GDM1 (cell line): ENCODE measurements at places on chromosomes 3 and 15.
A peak's percentile ranks its signal among the peaks of the same experiment; 100 is the strongest.

DNA sequence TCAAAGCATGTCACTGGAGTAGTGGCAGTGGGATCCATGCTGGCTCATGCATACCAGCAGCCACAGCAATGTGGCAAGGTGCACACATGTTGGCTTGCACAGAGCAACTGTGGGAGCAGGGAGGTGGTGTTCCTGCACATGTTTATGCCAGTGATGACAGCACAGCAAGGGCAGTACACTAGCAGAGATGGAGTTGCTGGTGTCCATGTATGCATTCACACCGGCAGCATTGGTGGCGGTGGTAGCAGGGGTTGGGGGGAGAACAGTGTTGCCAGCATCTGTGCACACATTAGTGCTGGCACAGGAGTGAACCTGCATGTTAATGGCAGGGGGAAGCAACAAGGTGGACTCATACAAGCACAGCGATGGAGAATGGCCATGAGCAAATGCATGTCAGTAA lies 202.0 kb upstream of the KCNMB2 start:
- DNase-seq, result no peak

GRCh38 chr3:131491775-131492174 lies 11.0 kb downstream of the MRPL3 start:
- no peak for DNase-seq

DNA sequence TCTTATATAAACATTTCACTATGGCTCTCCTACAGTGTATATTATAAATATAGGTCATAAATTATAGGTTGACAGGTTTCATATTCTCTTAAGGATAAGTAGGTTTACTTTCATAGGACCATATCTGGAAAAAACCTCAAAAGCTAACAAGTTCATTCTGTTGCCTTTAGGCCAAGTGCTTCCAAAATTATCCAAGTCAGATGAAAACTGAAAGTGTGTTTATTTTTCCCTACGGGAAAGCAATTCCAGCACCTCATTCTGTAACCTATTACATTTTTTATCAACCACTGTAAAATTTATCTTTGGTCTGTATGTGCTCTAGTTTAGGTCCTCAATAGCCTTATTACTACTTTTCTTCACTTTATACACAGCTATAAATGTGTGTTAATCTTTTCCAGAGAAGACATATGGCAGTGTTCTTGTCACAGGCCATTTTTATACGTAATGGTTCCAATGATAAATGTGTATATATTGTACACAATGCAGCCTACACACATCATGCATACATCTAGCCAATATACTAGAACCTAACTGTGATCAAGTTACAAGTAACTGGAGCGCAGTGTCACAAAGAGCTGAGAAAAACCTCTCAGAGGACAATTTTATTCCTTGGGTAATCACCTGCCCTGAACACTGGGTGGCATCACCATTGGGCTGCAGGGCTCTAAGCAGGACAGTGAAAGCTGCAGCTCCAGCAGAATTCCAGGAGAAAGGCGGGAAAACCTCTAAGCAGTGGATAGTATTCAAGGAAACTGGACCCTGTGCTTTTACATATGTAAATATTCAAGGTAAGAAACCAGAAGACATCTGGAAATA lies 251.3 kb downstream of the CTNNB1 start:
- no peak for DNase-seq

DNA sequence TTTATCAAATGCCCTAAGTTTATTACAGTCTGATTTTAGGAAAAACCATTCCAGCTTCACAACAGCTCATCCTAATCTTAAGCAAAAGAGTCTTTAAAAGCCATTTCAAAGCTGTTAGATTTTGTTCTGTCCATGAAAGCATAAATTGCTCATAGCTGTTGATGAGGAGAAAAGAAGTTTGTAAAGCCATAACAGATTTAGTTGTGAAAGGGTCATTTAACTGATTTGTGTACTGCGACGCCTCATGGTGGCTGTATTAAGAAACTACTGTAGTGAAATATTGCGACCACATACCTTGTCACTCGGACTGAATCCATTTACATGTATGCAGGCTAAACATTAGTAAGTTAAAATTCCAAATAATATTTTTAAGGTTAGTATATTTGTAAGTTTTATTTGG lies 20.9 kb downstream of the BBX start:
- peak; percentile 6 for DNase-seq

- DNase-seq, result no peak
Measured at GRCh38 chr15:76501726-76502125, 165.2 kb downstream of the ISL2 start.

DNA sequence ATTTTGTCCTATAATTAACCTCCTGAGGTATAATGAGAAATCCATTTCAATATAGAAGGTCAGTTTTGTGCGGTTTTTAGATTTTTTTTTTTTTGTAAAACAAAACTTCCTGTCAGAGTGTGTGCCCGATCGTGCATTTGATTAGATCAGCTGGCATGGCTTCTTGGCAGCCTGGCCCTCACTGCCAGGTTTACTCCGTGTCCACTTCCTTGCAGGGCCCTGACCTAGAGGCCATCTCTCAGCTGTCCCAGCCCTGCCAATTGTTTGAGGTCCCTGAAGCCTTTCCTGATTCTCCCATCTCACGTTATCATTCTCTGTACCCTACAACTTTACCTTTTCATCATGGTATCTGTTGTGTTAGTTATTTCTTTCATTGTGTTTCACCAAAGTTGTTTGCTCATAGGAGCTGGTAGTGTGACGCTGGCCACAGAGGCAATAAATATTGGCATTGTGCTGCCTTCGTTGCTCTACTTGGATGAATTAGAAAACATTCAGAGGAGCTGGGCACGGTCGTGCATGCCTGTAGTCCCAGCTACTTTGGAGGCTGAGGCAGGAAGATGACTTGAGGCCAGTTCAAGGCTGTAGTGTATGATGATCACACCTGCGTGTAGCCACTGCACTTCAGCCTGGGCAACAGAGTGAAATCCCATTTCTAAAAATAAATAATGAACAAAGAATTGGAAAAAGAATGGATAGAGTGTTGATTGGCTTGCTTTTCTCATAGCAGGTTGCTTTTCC lies 202.0 kb downstream of the GHSR start:
- no peak for DNase-seq

DNA sequence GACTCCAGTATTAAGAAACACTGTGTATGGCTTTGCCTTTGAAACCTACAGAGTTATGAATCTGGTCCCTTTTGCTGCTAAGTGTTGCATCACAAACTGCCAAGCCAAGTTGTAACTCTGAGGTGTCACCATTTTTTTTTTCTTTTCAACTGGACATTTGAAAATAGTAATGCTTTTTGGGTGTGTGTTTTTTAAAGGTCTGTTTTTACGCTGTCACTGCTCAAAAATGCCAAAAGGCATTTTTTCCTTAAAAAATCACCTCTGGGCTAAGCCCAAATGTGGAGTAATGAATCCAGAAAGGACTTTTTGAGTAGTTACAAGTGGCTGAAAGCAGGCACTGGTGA lies 9.5 kb downstream of the SMAD3 start:
- DNase-seq, result no peak

DNA sequence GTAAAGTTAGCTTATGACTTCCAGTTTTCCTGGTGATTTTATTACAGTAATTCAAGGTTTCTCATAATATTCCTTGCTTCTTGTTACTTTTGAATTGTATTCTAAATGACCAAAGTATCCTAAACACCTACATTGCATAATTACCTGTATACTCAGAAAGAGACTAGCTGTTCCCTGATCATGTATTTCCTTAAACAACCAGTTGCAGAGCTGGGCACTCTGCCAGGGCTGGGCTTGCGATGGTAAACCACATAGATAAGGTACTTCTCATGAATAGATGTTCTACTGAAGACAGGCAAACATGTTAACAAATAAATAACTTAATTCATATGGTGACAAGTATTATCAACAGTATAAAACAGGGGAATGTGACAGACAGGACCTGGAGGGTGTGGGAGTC lies 142.3 kb upstream of the WNT5A start:
- DNase-seq, result no peak

- no peak for DNase-seq
Measured at GRCh38 chr3:128439226-128439625, 27.5 kb downstream of the DNAJB8 start.

DNA sequence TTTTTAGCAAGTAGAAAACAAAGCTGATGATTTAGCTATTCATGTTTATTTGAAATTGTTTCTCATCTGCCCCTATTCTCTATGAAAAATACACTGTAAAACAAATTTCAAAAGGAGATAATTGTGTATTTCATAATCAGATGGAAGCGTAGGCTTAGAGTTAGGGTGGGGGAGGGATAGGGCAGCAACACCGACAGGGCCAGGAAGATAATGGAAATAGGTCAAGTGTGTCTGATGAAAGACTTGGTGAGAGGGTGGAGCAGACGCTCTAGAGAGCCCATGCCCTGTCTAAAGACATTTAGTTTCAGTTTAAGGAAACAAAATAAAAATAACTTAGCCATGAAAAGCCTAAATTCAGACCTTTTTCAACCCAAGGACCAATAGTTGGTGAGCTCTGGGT lies 51.6 kb upstream of the ARL6 start:
- DNase-seq, result no peak

- no peak for DNase-seq
Measured at GRCh38 chr15:49024840-49025239, 21.4 kb downstream of the SECISBP2L start.

- DNase-seq, result no peak
Measured at GRCh38 chr15:57494581-57494980, 97.1 kb upstream of the MYZAP start.

GRCh38 chr3:185781759-185782158 lies 43.1 kb downstream of the IGF2BP2 start:
- no peak for DNase-seq

GRCh38 chr3:71219744-71220638 lies 363.5 kb downstream of the FOXP1 start:
- no peak for DNase-seq

DNA sequence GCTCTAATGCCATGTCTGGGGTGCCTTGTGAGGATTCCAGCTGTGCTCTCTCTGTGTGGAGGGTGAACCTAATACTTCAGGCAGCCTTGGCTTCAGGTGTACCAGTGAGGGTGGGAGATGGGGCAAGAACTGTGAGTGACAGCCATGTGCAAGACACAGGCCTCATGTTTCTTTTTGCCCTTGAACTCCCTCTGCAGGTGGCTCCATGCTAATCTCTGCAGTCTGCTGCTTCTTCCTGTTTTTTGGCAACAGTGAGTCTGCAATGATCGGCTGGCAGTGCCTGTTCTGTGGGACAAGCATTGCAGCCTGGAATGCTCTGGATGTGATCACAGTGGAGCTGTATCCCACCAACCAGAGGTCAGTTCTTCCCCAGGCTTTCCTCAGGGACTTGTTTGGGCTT lies 189.3 kb downstream of the SV2B start:
- peak; percentile 21 for DNase-seq

GRCh38 chr15:93121973-93122910 lies 33.2 kb upstream of the RGMA start:
- DNase-seq, result no peak

DNA sequence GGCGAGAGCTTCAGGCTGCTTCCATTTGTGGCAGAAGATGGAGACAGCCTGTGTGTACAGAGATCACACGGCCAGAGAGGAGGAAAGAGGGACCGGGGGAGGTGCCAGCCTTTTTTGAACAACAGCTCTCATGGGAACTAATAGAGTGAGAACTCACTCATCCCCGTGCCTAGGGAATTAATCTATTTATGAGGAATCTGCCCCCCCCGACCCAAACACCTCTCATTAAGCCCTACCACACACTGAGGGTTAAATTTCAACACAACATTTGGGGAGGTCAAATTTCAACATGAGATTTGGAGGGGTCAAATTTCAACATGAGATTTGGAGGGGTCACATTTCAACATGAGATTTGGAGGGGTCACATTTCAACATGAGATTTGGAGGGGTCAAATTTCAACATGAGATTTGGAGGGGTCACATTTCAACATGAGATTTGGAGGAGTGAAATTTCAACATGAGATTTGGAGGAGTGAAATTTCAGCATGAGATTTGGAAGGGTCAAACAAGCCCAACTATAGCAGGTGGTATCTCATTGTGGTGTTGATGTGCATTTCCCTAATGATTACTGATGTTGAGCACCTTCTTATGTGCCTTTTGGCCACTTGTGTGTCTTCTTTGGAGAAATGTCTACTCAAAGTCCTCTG lies 20.6 kb upstream of the RFTN1 start:
- DNase-seq, result no peak

DNA sequence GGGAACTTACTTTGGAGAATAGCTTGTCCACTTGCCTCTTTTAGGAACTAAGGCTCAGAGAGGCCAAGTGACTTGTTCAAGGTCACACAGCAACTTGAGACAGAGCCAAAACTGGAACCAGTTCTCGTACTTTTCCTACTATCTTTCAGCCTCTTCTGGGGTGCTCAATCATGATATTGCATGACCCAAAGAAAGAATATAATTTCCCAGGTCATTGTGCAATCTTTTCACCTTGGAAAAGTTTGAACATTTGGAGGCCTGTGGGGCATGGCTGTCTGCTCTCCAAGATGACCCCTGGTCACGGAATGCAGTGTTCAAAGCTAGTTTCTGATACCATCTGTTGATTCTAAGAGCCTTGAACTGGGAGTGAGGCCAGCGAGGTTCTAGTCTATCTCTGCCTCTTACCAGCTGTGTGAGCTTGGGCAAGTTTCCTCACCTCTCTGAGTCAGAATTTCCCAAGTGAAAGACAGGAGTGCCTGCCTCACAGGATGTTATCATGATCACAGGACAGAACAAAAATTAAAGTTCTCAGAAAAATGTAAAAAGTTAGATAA lies 89.7 kb downstream of the BDH1 start:
- no peak for DNase-seq

- no peak for DNase-seq
Measured at GRCh38 chr3:77967621-77968020, 927.7 kb downstream of the ROBO2 start.

DNA sequence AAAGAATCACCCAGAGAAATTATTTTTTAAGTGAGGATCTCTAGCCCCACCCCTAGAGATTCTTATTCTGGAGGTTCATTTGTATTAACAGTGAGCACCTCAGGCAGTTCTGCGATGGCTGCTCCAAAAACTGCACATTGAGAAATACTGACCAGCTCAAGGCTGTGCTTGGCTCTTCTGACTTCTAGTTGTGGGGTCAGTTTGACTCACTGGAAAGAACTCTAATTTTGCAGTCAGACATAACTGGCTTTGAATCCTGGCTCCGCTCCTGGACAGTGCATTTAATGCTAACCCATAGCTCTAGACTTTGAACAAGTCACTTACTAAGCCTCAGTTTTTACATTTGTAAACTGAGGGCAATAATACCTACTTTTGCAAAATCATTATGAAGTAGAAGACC lies 123.6 kb upstream of the SKOR1 start:
- DNase-seq, result no peak

- no peak for DNase-seq
Measured at GRCh38 chr3:136893848-136894443, 31.9 kb downstream of the NCK1 start.

DNA sequence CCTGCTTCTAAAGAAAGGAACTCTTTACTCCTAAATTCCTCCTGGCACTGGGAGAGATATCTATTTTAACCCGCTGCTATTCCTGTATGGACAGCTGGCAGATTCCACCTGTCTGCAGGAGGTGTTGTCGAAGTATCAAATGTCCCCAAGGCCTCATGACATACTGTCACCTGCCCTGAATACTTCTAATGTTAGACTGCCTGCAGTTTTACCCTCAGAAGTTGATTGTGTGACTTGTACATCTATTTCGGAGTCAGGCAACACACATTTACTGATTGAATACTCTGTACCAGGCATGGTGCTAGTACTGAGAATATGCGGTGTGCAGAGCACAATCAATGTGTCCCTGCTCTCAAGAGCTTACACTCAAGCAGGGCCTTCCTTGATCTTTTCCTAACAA lies 38.6 kb downstream of the PDZRN3 start:
- no peak for DNase-seq
